ENCODE measurements at places on chromosomes 1 and 21.
A peak's percentile ranks its signal among the peaks of the same experiment; 100 is the strongest.

- DNase-seq: no peak
These were observed 79.2 kb downstream of the RNF220 start for GRCh38 chr1:44484155-44484688.

- peak; percentile 50 for DNase-seq
These were observed 4.1 kb upstream of the PTPN7 start for GRCh38 chr1:202164271-202165037.

DNA sequence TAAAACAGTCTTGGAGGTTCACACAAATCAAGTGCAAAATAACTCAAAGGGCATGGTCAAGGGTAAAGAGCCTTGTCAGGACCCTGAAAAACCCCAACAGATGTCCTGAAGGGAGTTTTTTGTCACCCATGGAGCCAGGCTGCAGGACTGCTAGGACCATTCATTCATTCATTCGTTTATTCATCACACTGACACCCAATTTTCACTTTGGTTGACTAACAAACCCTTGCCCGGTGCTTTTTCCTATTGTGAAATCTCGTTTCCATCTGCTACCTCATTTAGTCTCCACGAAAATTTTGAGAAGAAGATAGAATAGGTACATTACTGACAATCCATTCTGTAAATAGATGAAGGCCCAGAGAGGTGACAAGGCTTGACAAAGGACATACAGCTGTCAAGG, 216.0 kb downstream of the HIVEP3 start:
- no peak for DNase-seq

DNA sequence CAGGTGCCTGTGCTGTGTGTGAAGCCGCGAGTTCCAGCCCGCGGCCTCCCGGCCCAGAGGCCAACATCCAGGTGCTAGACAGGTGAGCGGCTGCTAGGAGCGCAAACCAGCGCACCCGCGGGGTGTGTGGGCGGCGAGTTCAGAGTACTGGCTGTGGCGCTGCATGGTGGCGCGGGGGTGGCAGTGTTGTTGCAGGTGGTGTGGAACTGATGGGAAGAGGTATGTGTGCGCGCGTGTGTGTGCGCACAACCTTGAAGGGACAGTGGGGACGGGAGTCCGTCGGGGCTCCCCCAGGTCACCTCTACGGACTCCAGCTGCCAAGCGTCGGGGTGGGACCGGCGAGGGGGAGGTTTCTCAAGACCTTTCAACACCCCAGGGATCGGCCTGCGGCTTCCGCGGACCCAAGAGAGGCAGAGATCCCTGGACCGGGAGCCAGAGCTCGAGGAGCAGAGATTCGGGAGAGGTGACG, 433 bp upstream of the DMBX1 start:
- peak; percentile 9 for DNase-seq

- DNase-seq: no peak
These were observed 47.3 kb upstream of the LRRC52 start for GRCh38 chr1:165496501-165496900.

Measured in activated T-helper 1 cell treated with anti-CD3 and anti-CD28 coated beads, Interleukin-2, amount 50 U/mL, for 16 hours (primary cell).